Stimulated activated naive CD4-positive, alpha-beta T cell treated with Interleukin-2 at 50 U/mL for 16 hours (primary cell): ENCODE measurements at places on chromosomes 7 and 10.

- DNase-seq = no peak
Observed at GRCh38 chr10:13231190-13231589, 3.0 kb downstream of the UCMA start.

- no peak for DNase-seq
Observed at GRCh38 chr7:76328389-76328788, 25.9 kb downstream of the HSPB1 start.

GRCh38 chr7:77202481-77202976 is 2.9 kb upstream of the FGL2 start:
- DNase-seq = no peak

DNA sequence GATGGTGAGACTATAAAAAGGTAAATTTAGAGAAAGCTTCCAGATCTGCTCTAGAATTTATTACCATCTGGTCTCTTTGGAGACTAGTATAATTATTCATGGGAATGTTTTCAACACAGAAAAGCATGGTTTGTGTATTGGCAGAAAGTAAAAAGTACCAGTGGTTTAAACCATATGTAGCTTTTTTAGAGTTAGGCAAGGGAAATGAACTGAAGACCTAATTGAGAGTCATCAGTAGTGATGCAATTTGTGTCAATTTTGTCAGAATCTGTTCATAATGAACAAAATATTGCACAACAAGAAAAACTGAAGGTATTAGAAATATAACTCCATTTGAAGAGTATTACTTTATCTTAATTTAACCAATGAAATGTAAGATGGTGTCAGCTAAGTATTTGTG is 181.4 kb downstream of the ADK start:
- no peak for DNase-seq

GRCh38 chr7:121954803-121955202 is 81.8 kb downstream of the PTPRZ1 start:
- DNase-seq = no peak

DNA sequence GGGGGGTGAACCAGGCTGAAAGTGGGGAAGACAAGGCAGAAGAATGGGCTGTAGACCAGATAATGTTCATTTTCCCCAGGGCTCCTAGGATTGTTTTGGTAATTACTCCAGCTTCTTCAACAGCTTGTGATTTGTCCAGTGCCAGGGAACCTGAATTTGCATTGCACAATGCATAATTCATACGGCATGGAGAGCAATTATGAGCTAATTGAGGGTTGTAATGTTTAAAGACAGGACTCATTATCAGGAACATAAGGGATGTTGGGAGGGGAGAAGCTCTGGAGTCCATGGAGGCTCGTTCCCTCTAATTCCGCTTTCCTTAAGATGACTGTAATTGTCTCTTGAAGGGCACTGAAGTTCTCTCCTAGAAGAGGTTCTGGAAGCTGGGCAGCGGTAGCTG is 405.0 kb upstream of the ZMIZ1 start:
- DNase-seq = no peak

- DNase-seq = no peak
Observed at GRCh38 chr10:49409755-49410154, 13.9 kb upstream of the DRGX start.

DNA sequence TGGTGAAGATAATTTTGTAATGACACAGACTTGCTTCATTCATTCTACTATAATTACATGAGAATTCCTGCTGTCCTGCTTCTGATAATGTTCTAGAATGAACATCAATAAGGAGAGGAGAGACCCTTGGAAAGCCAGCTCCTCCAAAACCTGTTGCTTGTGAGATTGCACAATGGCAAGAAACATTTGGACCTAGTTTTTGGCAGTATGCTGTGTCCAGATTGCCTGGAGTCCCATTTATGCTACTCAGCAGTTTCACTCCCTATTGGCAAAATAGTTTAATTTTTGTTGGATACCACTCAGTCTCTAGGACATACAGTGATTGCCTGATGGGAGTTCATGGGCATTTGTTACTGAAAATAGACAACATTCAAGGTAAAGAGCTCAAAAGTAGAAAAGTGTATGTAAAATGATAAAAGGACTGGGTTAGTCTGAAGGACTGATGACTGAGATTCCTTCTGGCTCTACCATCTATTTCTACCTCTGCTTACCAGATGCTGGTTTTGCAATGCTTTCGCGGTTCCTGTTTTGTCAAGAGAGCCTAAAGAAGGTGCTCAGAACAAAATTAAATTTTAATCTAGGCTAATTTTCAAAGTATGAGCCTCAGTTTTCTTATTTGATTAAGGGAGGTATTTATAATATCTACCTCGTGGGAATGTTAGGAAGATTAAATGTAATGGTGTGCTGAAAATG is 8.0 kb upstream of the ACTR3B start:
- DNase-seq = no peak

- DNase-seq = no peak
Observed at GRCh38 chr7:127943541-127944521, 87.4 kb downstream of the LRRC4 start.

GRCh38 chr7:116223588-116223987 is 13.2 kb downstream of the TES start:
- DNase-seq = no peak

- no peak for DNase-seq
Observed at GRCh38 chr7:115230882-115231571, 309.1 kb downstream of the MDFIC start.

DNA sequence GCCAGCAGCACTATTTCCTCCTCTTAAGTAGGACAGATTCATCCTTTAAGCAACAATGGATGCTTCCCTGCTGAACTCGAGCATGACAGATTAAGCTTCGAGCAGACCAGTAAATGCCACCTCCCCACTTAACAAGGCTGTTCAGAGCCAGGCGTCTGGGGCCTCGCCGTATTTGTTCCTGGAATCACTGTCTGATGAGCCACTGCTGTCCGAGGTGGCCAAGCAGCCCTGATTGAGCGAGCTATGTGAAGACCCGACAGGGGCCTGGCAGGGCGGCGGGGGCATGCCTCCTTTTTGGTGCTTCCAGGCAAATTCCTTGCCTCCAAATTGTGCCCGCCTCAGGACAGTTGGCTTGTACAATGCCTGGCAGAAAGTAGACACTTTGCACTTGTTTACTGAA is 862.6 kb downstream of the NRG3 start:
- no peak for DNase-seq

GRCh38 chr10:62115842-62116241 is 152.8 kb downstream of the RTKN2 start:
- no peak for DNase-seq

DNA sequence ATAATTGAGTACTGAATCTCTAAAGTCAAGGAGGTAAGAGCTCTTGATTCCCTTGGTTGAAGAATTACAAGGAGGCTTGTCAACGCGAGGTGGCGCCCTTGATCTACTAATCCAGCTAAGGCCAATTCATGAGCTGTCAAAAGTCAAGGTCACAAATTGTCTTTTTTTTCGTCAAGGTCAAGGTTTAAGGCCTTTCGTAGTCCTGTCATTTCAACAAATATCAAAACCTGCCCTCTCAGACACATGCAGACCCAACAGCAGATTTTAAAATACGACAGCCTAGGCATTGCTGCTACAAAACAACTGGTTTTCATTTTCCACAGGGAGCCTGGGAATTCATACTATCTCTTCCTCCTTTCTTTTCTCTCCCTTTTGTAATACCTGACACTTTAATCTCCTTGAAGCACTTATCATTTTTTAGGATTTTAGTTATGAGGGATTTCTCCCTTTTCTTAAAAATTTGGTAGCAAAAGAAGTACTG is 3.6 kb downstream of the HOXA13 start:
- DNase-seq = peak; percentile 78

DNA sequence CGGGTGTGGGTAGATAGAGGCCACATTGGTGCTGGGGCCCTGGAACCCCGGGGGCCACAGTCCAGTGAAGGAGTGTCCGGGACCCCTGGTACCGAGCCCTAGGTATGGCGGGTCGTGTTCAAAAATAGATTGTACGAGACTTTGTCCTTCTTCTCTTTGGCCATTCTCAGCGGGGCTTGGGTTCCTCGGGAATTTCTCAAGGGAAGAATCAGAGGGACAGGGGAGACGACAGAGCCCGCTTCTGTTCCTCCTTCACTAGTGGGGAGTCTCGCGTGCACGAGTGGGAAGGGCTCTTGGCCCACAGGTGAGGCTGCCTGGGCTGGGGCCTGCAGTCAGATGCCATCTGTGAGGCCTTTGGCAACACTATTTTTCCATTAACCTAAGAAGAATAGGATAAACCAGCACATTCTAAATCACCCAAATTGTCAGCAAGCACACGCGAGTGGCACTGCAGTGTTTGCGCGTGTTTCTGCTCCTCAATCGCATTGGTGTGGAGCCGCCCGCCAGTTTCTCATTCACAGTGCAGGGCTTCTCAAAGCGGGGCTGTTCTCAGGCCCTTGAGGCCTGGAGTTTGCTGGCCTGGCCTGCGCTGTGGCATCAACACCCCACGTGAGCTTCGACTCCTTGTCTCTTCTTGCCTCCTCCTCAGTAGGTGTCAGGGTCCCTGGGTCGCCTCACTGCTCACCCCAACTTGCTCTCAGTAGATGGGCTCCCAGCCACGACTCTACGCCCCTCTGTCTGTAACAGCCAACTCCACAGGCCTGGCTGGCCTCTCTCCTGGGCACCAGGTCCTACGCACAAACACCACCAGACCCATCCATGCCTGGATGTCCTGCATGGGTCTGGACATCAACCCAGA is 187.6 kb upstream of the SHH start:
- DNase-seq = no peak

DNA sequence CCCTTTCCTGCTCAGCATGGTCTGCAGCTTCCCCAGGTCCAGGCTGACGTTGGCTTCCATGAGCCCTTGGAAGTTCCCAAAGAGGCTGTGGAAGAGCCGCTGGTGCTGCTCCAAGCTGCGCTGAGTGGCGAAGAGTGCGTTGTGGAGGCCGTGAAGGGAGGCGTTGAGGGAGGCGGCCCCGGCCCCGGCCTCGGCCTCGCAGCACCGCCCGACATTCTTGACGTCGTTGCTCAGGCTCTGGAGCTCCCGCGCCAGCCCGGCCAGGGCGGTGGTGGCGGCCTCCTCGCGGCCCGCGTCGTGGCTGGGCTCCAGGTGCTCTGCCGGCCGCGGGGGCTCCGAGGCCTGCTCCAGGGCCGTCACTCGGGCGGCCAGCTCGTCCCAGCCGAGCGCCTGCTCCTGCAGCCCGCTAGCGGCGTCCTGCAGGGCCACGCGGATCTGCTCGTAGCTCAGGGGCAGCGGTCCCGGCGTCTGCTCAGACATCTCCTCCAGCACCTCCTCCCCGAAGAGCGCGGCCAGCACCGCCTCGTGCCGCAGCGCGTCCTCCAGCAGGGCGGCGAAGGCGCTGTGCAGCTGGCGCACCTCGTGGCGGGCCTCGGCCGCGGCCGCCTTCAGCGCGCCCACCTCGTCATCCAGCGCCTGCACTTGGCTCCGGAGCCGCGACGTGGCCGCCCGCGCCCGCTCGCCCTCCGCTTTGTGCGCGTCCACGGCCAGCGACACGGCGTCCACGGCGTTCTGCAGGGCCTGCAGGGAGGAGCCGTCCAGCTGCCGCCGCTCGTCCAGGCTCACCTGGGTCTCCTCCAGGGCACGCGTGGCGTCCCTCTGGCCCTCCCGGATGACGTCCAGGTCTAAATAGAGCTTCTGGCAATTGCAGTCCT is 14.7 kb downstream of the MMRN2 start:
- no peak for DNase-seq

DNA sequence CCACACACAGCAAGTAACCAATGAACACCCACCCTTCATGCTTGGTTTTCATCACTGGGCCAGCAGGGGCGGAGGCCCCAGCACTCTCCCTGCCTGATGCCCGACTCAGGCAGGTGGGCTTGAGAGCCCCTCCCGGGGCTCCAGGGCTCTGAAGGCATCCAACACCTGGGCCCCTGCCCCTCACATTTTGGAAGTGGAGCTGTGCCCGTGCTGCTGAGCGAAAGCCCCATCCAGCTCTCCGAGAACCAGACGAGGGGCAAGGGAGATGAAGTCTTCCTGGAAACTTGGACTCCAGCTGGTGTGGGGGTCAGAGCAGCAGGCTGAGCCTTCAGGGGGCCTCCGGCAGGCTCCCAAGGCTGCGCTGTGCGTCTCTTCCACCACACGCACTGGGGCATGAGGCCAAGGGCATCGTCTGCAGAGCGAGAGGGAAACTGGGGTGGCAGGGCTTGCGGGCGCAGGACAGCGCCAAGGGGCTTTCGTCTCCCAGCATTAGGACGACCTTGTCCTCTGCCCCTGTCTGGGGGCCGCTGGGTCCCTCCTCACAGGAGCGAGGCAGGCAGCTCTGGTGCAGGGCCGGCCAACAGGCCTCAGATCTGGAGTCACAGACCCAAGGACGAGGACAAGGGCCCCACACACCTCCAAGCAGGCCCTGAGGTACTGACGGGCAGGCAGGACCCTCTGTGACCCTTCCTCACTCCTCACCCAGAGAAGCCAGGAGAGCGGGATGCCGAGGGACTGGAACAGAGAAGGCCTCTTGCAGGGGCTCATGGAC is 108.3 kb upstream of the FAM20C start:
- no peak for DNase-seq

DNA sequence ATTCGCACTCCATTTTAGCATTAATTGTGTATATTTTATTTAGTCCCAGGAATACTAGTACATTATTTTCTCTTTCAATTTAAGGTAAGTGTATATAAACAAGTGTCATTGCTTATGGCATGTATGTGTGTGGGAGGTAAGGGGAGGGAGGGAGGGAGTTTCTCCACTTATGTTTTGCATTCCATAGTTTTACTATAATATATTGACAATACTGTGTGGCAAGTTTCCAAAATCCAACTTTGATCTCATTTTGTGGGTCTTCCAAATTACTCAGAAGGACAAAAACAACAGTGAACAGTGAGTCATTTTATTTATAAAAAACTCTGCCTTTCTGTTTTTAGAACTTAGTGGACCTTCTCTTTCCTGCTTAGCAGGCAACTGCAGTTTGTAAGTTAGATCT is 102.3 kb upstream of the SEMA3E start:
- no peak for DNase-seq

DNA sequence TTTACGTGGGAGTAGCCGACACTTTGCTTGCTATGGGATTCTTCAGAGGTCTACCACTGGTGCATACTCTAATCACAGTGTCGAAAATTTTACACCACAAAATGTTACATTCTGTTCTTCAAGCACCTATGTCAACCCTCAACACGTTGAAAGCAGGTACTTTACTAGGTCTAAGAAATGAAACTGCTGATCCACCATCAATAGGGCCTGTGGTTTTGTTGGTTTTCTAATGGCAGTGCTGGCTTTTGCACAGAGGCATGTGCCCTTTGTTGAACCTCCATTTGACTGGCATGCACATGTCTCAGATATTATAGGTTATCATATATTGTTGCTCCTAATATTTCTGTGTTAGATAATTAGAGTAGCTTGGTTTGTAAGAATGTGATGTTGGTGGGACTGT is 123.8 kb downstream of the CFTR start:
- DNase-seq = no peak

DNA sequence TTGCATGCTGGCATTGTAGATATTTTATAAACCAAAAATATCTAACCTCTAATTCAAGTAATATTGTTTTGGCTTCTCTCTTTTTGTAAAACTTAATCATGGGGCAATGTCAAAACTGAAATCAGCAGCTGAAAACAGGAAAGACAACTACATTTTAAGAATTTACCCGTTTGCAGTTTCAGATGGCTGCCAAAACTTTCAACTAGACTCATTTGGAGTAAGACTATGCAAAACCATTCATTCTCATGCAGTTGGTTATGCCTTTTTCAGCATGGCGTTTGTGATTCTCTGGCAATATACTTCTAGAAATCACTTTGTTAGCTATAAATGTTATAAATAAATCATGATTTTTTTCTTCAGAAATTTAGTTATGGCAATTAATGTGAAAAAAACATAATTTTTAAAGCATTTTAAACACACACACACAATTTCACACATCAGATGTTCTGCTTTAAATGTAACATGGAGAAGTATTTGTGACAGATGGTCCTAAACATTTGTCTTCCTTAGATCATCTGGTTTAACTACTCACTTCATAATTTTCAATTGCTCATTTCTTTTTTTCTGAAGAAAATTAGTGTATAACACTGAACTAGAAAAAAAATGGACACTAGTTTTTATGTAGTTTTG is 116.4 kb downstream of the ITGB8 start:
- DNase-seq = no peak
